Endothelial cell (in vitro differentiated cells): ENCODE measurements at places on chromosomes 4 and X. TPM values are rescaled to one million over a fixed set of nuclear protein-coding genes. Genes with fewer than 3 reads are reported as not detected.
A peak's percentile ranks its signal among the peaks of the same experiment; 100 is the strongest.

RAB41 gene
- not detected for total RNA-seq

XAGE3 gene
- not detected for total RNA-seq

UNC5C gene
- total RNA-seq: 0.97 TPM

COL4A6 gene
- total RNA-seq: 10.5 TPM

DNA sequence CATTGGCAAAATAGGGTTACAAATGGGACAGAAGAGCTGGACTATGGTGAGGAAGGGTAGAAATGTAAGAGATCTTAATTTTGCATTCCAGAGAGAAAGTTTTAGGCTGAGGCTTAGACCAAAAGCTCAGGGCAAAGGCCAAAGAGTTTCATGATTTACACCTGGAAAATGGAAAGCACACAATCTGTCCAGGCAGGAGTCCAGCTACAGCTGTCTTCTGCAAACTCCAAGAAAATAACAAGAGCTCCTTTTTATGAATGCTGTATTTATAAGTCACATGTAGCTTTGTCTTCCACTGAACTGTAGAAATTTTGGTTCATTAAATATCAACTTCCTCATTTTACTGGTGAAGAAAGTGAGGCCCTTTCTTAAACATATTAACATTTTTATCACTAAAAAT is 288.0 kb upstream of the ATOH1 start:
- no peak for DNase-seq

- no peak for DNase-seq
These were observed 78.5 kb downstream of the SCLT1 start for GRCh38 chr4:129014566-129015509.

- DNase-seq: peak; percentile 12
These were observed 2.4 kb downstream of the TFDP3 start for GRCh38 chrX:133215747-133216146.

DNA sequence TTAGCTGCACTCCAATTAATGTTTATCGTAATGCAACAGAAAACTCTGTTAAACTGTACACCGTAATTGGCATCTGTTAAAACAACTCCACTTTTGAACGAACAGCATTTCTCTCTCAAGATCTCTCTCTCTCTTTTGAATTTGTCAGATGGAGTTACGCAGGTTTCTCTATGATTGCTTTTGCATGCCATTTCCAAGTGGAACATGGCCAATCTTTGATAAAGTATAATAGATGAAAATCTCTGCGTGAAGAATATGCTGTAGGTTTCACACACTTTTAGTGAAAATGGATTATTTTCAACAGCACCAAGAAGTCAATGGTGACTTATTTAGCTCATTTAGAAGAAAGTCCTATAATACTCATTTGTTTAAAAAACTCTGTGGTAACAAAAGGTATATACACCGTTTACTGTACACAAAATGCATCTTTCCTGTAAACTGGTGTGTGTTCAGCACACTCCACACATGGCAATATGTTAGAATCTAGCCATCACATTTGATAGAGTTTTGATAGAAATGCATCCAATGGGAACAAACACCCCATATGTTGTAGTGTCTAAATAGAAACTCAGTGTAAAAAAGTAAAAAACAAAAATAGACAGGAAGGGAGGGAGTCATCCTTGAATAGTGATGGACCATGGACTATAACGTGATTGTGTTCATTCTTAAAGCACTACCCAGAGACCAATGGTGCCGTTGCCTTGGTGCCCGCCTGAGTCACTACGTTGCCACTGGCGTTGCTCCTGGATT is 5.8 kb upstream of the FGFBP2 start:
- no peak for DNase-seq

DNA sequence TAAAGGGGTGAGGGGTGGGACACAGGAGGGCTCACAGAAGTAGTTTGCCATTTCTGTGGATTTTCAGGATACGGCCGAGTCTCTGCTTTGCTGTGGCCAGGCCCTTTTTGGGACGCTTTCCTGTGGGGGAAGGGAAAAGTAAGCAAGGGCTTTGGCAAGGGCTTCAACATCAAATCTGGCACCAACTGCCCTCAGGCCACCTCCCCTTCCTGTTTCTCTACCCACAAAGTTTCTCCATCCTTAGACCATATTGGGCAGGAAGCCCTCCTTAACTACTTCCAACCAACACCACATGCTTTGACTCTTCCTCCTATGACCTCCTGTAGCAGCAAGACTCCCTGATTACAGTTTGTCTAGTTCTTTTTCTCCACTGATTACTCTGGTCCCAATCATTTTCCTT is 105.1 kb downstream of the PHF8 start:
- DNase-seq: no peak

DNA sequence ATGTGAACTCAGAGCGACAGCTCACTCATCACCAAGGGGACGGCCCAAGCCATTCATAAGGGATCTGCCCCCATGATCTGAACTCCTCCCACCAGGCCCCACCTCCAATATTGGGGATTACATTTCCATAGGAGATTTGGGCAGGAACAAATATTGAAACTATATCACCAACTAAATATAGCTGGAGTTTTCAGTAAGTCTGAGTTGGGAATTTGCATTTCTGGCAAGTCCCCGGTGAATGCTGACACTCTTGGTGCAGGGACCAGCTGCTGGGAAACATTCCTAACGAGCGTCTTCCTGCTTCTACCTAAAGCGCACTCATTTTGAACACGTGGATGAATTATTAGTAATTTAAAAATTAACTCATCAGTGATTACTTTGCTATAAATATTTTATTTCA is 13.2 kb downstream of the CLDN34 start:
- no peak for DNase-seq

DNA sequence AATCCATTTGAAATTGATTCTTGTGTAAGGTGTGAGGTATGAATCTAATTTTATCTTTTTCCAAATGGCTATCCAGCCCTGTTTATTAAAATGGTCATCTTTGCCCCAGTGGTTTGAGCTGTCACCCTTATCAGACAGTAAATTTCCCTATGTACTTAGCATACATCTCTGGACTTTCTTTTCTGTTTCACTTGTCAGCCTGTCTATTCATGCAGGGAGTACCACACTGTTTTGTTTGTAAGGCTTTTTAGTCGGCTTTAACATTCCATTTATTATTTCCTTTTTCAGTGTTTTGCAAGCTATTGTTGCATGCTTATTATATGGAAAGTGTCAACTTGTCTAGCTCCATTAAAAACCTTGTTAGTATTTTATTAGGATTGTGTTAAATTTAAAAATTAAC is 155.8 kb downstream of the STAG2 start:
- no peak for DNase-seq

DNA sequence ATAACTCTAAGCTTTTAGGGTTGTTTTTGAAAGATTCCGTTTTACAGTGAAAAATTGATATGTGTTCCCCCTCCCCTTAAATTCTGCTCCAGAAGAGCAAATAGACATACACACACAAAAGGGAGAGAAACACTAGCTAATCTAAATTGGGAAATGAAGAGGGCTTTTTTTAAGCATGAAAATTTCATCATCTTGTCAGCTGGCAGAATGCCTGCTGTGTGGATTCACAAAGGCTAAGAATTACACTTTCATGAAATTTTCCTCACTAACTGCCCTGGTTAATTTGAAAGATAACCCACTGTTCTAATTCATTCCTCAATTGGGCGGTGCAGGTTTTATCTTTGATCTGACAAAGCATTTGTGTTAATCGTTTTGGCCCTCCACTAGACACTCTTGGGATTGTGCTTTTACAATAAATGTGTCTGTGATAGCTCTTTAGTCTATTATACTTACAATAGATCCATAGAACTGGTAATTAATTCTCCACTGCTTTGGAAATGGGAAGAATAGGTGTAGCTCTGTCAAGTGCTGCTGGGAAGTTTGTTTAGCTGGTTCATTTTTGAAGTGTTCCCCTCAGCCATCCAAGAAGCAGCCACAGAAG is 152.9 kb downstream of the POLA1 start:
- no peak for DNase-seq

- DNase-seq: no peak
These were observed 51.8 kb downstream of the RBPJ start for GRCh38 chr4:26372525-26373172.

- peak; percentile 88 for DNase-seq
These were observed at the start of gene SLC9B1 for GRCh38 chr4:103019308-103020124. Gene SLC9B1 (minus strand): TSS chr4:103019705. CDS start chr4:102991711, 27,994 bp downstream.

DNA sequence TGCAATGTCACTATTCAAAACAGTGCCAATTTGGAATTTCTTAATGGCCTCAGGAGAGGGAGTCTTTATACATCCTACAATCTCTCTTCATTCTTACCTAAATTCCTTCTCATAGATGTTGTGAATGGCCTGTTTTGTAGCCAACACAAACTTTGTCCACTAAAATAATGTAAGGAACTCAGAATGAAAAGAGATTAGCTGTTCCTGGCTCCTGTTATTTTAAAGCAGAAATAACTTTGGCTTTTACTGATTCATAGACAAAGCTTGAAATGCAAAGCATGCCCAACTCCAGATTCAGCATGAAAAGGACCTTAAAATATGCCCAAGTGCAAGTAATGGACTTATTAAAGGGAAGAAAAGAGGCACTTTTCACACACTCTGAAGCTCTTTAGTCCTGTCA is 146.0 kb upstream of the GPC4 start:
- DNase-seq: no peak

DNA sequence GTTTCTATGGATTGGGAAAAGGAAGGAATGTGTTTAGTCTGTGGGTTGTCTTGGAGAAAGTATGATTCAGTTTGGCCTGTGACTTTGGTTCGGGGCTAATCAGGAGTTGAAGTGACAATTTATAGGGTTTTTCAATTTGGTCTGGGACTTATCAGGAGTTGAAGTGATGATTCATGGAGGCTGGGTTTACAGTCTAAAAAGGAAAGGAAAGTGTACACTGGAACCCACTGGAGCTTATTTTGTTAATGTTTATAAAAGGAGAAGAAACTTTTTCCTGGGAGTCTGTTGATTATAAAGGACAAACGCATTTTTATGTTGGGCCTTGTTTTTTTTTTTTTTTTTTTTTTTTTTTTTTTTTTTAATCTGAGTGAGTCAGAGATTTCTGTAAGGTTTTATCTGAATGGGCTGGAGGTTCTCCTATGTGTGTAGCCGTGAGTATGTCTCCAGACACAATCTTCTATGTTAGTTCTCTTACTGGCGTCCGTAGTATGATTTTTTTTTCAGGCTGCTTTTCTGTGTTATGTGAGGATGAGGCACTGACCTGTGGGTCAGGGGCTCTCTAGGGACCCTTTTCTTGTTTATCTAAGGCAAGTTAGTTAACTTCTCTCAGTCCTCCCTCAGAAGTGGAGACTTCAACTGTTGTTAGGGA is 33.0 kb upstream of the RAB9B start:
- DNase-seq: no peak

- DNase-seq: no peak
These were observed 35.7 kb downstream of the ZNF518B start for GRCh38 chr4:10421344-10422055.

- no peak for DNase-seq
These were observed 328.0 kb downstream of the NAF1 start for GRCh38 chr4:162838671-162839070.

GRCh38 chr4:53380221-53380620 is 2.8 kb downstream of the FIP1L1 start:
- DNase-seq: no peak

DNA sequence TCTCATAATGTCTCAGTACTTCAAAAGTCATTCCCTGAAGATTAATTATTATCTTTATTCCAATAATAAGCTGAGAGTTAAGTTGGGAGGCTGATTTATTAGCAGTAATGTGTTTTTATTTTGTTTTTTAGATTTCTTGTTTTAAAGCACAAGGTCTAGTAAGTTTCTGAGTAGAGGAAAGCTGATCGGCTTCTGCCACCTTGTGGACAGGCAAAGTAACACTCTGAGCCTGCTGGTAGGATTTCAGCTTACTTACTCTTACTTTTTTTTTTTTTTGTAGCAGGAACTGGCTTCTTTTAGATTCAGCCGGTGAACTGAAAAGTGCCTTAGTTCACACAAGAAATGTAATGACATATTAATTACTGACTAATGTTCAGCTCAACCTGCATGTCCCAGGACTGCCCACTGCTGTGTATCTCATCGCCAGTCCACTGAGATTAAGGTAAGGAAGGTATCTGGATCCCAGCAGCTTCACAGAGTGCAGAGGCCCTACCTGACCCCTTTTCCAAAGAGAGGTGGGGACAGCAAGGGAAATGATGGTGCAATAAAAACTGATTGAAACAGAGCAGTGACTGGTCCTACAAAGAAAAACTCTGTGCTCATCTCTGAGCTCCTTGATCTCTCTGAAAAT is 126.5 kb downstream of the ADGRA3 start:
- peak; percentile 66 for DNase-seq

GRCh38 chr4:145435646-145436045 is 46.0 kb upstream of the SMAD1 start:
- DNase-seq: no peak

GRCh38 chrX:115098897-115099296 is 81.5 kb upstream of the IL13RA2 start:
- DNase-seq: no peak

- DNase-seq: no peak
These were observed 66.5 kb downstream of the RAP1GDS1 start for GRCh38 chr4:98327694-98328093.

GRCh38 chrX:41148553-41148952 is 63.3 kb downstream of the USP9X start:
- DNase-seq: no peak

DNA sequence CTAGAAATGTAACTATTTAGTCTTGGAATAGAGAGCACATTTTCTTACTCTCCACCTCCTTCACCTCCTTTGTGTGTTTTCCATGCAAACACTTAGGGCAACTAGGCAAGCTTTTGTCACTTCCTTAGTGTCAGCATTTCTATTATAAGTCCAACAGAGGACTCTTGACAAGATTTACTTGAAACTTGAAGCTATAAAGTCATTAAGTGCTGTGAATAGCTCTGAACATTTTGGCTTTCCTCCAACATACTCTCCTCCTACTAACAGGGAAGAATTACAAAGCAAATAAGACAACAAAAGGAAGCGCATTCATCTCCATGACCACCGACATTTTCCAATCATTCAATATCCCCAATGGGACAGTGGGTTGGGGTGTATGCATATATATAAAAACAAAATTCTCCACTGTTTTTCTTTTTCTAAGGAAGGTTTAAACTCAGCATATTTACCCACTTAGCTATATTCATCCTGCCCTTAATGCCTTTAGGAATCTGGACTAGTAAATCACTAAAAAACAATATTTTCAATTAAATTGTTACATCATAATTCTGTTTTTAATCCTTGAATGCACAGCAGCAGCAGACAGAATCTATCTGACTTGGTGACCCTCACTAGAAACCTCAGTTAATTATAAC is 264.6 kb downstream of the SNCA start:
- DNase-seq: no peak

DNA sequence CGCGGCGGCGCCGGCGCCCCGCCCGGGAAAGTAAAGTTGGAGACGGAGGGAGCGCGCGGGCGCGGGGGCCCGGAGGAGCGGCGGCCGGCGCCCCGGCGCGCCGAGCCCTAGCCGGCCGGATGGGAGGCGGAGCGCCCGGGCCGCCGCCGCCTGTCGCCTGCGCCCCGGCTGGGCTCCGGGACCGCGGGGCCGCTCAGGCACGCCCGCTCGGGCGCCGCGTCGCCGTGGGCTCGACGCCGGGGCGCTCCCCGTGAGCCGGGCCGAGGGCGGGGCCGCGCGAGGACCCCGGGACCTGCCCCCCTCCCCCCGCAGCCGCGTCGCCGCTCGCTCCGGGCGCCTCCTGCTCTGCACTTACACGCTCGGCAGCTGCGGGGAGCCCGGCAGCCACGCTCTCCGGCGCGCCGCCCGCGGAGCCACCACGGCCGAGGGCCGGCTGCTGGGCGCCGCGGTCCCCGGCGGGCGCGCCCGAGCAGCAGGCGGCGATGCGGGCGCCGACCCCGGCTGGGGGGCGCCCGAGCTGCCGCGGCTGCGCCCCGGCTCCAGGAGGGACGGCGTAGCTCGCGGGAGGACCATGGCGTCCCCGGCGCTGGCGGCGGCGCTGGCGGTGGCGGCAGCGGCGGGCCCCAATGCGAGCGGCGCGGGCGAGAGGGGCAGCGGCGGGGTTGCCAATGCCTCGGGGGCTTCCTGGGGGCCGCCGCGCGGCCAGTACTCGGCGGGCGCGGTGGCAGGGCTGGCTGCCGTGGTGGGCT is at the start of gene ADRA2C:
TSS of gene ADRA2C (plus strand) at position 350 of the 749 bp plus-strand sequence. CDS start at position 572, 222 bp downstream.
- DNase-seq: peak; percentile 32
